Mucosa of gallbladder (tissue), 1 donor: ENCODE measurements at places on chromosomes 16 and 17.

- DNase-seq, result peak; percentile 78
Measured at GRCh38 chr17:74968361-74968780, 4.2 kb downstream of the HID1 start.

- no peak for DNase-seq
Measured at GRCh38 chr16:72835086-72835485, 212.8 kb downstream of the ZFHX3 start.

- peak; percentile 89 for DNase-seq
Measured at GRCh38 chr16:3065069-3065741, at the start of gene IL32. IL32 (plus strand) TSS chr16:3065640; CDS start chr16:3065812, 172 bp downstream.

DNA sequence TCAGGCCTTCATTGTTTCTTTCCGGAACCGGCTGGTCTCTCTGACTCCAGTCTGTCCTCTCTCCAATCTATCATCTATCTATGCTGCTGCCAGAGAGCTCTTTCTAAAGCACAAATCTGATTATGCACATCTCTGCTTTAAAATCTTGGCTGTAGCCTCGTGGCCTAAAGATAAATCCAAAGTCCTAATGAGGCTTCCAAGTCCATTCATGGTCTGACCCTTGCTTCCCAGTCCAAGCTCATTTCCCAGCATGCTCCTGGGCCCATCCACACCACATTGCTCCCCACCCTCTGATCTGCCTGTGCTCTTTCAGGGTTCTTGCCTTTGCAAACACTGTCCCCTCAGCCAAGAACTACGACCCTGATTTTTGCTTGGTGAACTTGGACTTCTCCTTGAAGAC is 21.5 kb upstream of the PHB1 start:
- no peak for DNase-seq

DNA sequence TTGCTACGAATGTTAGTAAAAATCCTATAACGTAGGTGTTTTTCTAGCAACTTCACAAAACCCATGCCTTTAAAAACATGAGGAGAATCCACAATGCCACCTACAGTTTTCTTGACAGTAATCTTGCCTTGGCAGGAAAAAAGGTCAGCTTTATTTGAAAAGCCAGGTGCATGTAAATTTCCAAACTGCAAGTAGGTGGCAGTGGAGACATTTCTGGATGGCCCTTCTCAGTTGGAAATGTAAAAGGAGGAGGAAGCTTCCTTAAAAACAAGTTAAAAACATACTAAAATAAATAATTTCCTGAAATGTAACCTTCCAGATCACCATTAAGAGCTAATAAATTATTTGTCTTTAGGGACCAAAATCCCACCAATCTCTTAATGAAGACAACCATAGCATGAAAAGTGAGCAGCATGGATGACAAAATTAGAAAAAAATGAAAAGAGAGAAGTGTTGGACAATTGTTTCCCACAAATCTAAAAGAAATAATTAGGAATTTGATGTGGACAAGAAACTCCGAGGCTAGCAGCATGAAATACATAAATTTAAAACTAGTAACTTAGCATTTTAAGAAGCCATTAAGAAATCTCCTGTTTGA is 152.2 kb downstream of the SNX11 start:
- no peak for DNase-seq

DNA sequence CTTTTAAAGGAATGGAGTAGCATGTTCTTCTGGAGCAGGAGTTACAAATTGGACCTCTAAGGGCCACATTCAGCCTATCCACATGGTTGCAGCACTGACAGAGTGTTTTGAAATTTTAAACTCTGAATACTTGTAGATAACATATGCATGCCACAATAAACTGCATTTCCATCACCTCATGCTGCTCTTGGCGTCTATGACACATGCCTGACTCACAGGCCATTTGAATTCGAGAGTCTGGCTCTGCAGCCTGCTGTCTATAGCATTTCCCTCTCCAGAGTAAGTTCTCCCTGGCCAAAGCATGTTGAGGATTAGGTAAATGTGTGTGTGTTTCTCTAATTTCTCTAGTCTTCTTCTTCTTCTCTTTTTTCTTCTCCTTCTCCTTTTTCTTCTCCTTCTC is 28.7 kb upstream of the MYOCD start:
- no peak for DNase-seq

GRCh38 chr16:48817032-48817431 is 207.1 kb upstream of the N4BP1 start:
- no peak for DNase-seq

DNA sequence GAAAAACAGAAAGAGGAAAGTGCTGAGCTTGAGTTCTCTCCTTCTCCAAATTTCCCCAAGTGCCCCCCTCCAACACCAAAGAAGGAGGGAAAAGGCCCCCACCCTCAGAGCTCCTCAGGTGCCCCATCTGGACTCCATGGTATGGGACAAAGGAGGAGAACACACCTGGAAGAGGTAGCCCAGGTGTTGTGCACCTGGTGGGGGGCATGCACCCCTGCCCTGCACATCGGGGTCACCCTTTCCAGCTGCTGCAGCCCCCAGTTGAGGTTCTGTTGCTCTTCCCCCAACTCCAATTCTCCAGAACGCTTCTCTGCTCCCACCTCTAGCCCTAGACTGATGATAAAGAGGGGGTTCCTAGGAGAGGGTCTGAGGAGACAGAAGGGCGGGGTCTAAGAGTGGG is 3.0 kb upstream of the COL1A1 start:
- DNase-seq, result no peak

DNA sequence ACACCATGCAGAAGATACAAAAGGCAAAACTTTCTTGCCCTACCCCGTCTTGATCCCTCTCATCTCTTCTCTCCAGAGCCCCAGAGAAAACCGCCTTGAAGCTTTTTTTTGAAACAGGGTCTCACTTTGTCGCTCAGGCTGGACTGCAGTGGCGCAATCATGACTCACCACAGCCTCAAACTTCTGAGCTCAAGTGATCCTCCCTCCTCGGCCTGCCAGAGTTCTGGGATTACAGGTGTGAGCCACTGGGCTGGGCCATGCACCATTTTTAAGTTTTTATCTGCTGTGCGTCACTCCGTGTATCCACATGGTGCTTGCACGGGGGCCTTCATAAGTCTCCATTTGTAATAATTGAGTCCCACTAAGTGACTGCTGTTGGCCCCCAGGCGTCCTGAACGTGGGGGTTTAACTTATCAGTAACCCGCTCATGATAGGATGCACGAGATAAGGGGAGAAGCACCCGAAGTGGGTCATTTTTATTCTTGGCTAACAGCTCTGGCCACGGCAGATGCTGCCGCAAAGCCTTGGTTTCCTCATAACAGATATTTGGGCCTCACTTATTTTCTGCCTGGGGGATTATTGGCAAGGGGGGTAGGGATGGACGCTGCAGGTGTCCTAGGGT is 8.6 kb downstream of the DNAH17 start:
- no peak for DNase-seq

- DNase-seq, result no peak
Measured at GRCh38 chr16:16928532-16929109, 542.1 kb downstream of the XYLT1 start.

- no peak for DNase-seq
Measured at GRCh38 chr16:20838240-20838639, 31.9 kb downstream of the REXO5 start.

- DNase-seq, result no peak
Measured at GRCh38 chr16:35296962-35297653, 1837.7 kb downstream of the TP53TG3F start.

DNA sequence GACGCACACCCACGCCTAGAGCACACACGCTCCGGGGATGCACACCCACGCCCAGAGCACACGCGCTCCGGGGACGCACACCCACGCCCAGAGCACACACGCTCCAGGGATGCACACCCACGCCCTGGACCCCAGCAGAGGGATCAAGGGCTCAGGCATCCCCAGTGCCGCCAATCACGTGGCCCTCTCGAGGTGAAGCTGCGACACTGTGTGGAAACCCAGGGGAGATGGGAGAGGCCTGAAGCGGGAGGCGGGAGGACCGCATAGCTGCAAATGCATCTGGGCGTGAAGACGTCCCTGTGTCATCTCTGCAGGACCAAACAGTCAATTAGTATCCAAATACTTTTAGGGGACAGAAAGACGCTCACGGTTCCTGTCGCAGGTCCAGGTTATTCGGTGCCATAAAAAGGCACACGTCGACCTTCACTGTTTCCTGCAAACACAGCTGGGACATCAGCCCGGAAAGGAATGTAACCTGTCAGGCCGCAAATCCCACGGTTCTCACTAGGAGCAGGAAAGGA is 56.4 kb downstream of the TBC1D16 start:
- no peak for DNase-seq

DNA sequence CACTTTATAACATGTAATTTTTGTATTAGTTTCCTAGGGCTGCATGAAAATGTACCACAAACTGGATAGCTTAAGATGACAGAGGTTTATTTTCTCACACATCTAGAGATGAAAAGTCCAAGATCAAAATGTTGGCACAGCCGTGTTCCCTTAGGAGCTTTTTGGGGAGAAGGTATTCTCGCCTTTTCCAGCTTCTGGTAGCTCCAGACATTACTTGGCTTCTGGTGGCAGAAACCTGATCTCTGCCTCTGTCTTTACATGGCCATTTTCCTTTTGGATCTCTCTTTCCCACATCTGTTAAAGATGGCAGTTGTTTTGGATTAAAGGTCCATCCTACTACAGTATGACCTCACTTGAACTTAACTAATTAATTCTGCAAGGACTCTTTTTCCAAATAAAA is 885.7 kb upstream of the CDH8 start:
- DNase-seq, result no peak

DNA sequence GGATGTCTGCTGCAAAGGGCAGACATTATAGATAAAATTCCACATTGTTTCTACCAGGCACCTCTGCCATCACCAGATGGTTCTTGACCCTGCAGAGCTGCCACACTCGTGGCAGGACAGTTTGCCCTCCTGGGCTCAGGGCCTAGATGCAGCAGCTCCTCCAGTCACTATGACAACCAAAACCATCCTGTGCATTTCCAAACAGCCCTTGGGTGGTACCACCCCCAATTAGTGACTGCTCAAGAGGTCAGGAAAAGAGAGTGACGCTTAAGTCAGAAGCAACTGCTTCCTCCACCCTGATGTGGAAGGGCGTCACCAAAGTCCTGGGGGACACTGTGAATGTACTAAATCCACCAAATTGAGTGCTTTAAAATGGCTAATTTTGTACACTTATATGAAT is 109.2 kb downstream of the C16orf95 start:
- no peak for DNase-seq

GRCh38 chr17:33981711-33982601 is 273.1 kb upstream of the CCL2 start:
- no peak for DNase-seq

- DNase-seq, result no peak
Measured at GRCh38 chr17:68656666-68657065, 55.5 kb upstream of the FAM20A start.

DNA sequence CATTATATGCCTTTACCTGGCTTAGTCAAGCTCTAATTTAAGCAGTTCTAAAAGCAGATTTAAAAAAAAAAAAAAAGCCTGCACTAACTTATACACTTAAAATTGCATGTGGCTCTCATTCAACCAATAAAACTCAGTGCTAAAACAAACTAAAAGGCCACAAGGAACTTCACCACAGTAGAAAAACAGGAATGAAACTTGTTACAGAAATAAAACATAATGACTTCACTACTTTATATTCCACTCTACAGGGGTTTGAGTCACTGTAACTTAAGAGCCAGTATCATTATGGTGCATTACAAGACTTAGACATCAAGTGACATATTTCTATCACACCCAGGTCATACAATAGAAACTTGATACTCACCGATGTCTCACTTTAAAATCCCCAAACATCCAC is 11.1 kb downstream of the CA10 start:
- DNase-seq, result no peak

- no peak for DNase-seq
Measured at GRCh38 chr17:39970157-39970692, 7.4 kb downstream of the GSDMA start.

- DNase-seq, result no peak
Measured at GRCh38 chr16:88639231-88640038, 1.1 kb downstream of the IL17C start.

DNA sequence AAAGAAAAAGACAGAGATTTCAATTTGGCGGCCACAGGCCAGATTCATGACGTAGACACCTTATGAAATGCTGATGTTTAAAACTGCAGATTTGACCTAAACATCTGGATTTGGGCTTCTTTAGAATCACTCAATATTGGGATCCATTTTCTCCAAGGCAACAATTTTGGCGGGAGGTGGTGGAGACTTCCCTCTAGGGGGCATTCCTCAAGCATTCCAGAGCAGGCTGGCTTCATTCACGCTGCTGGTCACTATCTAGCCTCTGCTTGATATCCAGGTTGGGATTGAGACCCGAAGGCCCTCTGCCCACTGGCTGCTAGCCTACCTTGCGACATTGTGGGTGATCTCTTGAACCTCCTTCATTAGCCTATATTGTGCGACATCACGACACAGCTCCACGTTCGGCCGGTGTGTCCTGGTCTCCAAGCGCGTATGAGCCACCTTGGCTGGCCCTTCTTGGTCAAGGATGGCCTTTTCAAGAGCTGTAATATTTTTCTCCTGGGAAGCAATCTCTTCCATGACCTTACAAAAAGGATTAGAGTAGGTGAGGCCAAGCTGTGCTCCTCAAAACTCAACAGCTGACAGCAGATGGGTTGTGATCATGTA is 24.5 kb downstream of the FBXO39 start:
- no peak for DNase-seq

DNA sequence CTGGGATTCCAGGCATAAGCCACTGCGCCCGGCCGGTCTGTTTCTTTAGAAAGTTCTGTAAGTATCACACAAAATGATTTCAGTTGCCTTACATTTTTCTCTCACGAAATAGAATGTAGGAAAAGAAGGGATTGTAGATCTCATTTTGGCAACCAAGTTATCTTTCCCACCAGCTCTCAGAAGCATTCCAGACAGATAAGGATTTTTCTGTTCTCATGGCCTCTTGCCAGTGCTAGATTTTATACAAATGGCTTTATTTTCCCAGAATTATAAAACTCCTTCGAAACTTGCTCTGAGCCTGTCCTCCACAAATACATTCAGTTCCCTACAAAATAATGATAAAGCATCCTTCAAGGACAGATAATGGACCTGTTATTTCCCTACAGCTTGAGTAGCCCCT is 46.9 kb downstream of the LCMT1 start:
- no peak for DNase-seq

DNA sequence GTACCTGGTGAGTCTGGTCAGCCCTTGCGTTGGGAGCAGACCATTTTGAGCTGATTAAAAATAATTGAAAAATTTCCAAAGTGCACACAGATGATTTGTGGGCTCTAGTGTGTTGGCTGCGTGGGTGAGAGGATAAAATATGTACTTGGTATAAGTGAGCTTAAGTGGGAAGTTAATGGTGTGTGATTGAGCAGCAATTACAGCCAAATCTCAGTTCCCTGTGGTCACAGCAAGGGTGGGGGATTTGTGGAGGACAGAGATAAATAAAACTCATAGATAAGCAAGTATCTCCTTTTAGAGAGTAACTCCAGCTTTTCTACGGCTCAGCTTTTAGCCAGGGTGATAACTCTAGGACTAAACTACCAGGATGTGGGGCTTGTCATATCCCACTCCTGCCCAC is 390.4 kb downstream of the UTP18 start:
- no peak for DNase-seq

GRCh38 chr16:74094514-74094913 is 202.1 kb upstream of the PSMD7 start:
- DNase-seq, result no peak

- no peak for DNase-seq
Measured at GRCh38 chr16:66425651-66426050, 1.4 kb upstream of the BEAN1 start.

- no peak for DNase-seq
Measured at GRCh38 chr17:79572136-79572925, 38.5 kb downstream of the RBFOX3 start.

GRCh38 chr16:4489030-4489429 is 12.8 kb downstream of the HMOX2 start:
- DNase-seq, result no peak

- DNase-seq, result peak; percentile 20
Measured at GRCh38 chr17:14061666-14062560, 7.4 kb upstream of the COX10 start.

- DNase-seq, result peak; percentile 63
Measured at GRCh38 chr17:44587339-44587738, 30.1 kb downstream of the FZD2 start.
